ENCODE measurements at places on chromosomes 1 and 21.

GRCh38 chr1:2080884-2081283 is 30.7 kb downstream of the PRKCZ start:
- no peak for DNase-seq

DNA sequence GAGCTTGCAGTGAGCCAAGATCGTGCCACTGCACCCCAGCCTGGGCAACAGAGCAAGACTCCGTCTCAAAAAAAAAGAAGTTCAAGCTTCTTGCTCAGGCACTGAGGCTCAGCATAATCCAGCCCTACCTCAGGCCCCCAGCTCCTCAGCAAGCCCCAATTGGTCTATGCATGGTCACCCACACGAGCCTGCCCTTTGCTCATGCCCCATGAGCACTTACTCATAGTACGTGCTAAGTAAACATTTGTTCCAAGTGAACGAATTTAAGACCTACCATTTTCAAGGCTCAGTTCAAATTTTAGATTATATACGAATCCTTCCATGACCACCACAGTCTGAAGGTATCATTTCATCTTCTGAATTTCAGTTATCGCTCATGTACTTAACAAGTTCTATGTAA is 4.3 kb downstream of the PDZK1 start:
- no peak for DNase-seq

DNA sequence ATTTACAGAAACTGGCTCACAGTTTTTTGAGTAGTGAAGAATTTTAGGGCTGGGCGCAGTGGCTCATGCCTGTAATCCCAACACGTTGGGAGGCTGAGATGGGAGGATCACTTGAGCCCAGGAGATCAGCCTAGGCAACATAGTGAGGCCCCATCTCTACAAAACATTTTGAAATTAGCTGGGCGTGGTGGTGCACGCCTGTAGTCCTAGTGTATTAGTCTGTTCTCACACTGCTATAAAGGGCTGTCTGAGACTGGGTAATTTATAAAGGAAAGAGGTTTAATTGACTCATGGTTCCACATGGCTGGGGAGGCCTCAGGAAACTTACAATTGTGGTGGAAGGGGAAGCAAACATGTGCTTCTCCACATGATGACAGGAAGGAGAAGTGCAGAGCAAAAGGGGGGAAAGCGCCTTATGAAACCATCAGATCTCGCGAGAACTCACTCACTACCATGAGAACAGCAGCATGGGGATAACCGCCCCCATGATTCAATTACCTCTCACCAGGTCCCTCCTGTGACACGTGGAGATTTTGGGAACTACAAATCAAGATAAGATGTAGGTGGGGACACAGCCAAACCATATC is 24.4 kb upstream of the DYRK1A start:
- no peak for DNase-seq

DNA sequence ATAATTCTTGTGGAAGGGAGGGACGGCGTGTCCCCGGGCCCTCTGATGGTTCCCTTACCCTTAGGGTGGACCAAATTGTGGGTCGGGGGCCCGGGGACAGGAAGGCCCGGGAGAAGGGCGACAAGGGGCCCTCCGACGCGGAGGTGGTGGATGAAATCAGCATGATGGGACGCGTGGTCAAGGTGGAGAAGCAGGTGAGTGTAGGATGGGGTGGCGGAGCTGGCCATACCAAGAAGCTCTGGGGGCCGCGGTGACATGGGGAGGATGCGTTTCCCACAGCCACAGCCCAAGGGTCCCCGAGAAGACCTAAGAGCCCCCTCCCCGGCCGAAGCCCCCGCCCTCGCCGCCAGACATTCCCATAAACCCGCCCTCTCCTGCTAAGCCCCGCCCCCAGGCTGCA is 24.6 kb downstream of the CITED4 start:
- DNase-seq: no peak

- no peak for DNase-seq
Observed at GRCh38 chr21:14284481-14284880, 68.5 kb downstream of the RBM11 start.

- DNase-seq: no peak
Observed at GRCh38 chr1:172883387-172883791, 167.4 kb downstream of the TNFSF18 start.

GRCh38 chr1:91582431-91582921 is 81.8 kb downstream of the CDC7 start:
- peak; percentile 95 for DNase-seq
